ENCODE measurements at places on chromosomes 5 and 9. TPM values are rescaled to one million over a fixed set of nuclear protein-coding genes. Genes with fewer than 3 reads are reported as not detected.

SH3RF2 gene
- total RNA-seq = 0.17 TPM

SPRY4 gene
- total RNA-seq = 5.5 TPM

GABRA6 gene
- total RNA-seq = not detected

ARL14EPL gene
- not detected for total RNA-seq

PDLIM4 gene
- total RNA-seq = 31.0 TPM

IL4 gene
- total RNA-seq = not detected

UBQLN1 gene
- 180 TPM for total RNA-seq

SCGB3A2 gene
- total RNA-seq = not detected

STK10 gene
- 61.8 TPM for total RNA-seq

HNRNPH1 gene
- 803 TPM for total RNA-seq

LAMC3 gene
- 0.51 TPM for total RNA-seq

PCDHB11 gene
- total RNA-seq = 0.19 TPM

GDNF gene
- total RNA-seq = not detected

ZNF454 gene
- 1.0 TPM for total RNA-seq

FOXD4L4 gene
- 0.17 TPM for total RNA-seq

SV2C gene
- total RNA-seq = not detected

GPR150 gene
- 0.05 TPM for total RNA-seq

NTNG2 gene
- 0.05 TPM for total RNA-seq

EIF4E1B gene
- total RNA-seq = not detected

FAM169A gene
- 4.0 TPM for total RNA-seq

ADAMTSL2 gene
- total RNA-seq = under 0.01 TPM

MYORG gene
- 8.0 TPM for total RNA-seq

ARSI gene
- 0.68 TPM for total RNA-seq

TMEM252 gene
- total RNA-seq = not detected

DIPK1B gene
- total RNA-seq = 238 TPM

KLHL3 gene
- total RNA-seq = 32.6 TPM

DDX46 gene
- total RNA-seq = 31.7 TPM

MYOT gene
- total RNA-seq = not detected

CSNK1G3 gene
- total RNA-seq = 66.0 TPM

PPP1R26 gene
- total RNA-seq = 17.0 TPM

ECSCR gene
- 404 TPM for total RNA-seq

LPAR1 gene
- 0.17 TPM for total RNA-seq

SNCB gene
- 1.4 TPM for total RNA-seq

CARTPT gene
- not detected for total RNA-seq

SLC6A19 gene
- total RNA-seq = not detected

SMIM33 gene
- not detected for total RNA-seq

PCYOX1L gene
- 14.8 TPM for total RNA-seq

C7 gene
- under 0.01 TPM for total RNA-seq

CDH9 gene
- total RNA-seq = not detected

IFNA10 gene
- not detected for total RNA-seq

GCNT4 gene
- 0.19 TPM for total RNA-seq

FOXE1 gene
- total RNA-seq = 0.09 TPM

SH3TC2 gene
- total RNA-seq = 60.6 TPM

RNF208 gene
- 0.14 TPM for total RNA-seq

C5orf52 gene
- not detected for total RNA-seq

PCDHB10 gene
- 0.70 TPM for total RNA-seq

QRFP gene
- total RNA-seq = not detected

MRPL36 gene
- 36.9 TPM for total RNA-seq

CDH6 gene
- total RNA-seq = 0.56 TPM

CAMK4 gene
- total RNA-seq = 0.28 TPM

PCDHB4 gene
- total RNA-seq = 0.17 TPM

SOX30 gene
- total RNA-seq = 0.09 TPM

PDE6A gene
- 0.05 TPM for total RNA-seq

NIPAL4 gene
- not detected for total RNA-seq

All from dermis blood vessel endothelial cell (primary cell).